ENCODE measurements at places on chromosomes 2 and 18. TPM values are rescaled to one million over a fixed set of nuclear protein-coding genes. Genes with fewer than 3 reads are reported as not detected.

DNA sequence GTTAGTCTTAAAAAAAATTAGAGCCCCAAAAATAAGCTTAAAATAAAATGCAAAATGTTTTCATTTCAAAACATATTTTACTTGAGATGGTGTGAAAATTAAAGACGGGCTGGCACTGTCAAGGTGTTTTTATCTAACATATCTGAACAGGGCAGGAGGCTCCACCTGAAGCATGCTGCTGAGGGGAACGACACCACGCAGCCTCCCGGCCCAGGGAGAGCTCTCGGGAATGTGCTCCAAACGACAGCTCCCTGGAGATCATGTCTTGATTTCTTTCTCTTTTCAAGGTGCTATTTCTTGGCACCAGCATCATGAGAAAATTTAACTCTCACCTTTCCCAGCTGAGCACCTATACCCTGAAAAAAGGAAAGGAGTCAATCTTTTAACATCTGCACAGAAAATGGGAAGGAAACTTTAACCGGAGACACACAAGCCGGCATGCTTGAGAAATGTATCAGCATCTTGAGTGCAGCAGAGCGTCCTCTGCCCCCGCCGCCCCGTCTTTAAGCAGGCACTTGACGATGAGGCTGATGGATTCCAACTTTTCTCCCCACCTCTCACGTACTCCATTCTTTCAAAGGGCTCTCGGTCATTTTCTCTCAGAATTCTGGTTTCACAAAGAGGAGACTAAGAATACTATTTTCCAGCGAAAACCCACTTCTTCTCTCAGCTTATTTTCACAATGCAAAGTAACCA lies 56.6 kb downstream of the EIPR1 start:
- no peaks in the 10 kb centered on the region for H3K4me1 ChIP-seq
- no peak overlapping the region for H3K4me3 ChIP-seq
- no peak for DNase-seq
- H3K36me3 ChIP-seq, result no peaks in the 10 kb centered on the region

DNA sequence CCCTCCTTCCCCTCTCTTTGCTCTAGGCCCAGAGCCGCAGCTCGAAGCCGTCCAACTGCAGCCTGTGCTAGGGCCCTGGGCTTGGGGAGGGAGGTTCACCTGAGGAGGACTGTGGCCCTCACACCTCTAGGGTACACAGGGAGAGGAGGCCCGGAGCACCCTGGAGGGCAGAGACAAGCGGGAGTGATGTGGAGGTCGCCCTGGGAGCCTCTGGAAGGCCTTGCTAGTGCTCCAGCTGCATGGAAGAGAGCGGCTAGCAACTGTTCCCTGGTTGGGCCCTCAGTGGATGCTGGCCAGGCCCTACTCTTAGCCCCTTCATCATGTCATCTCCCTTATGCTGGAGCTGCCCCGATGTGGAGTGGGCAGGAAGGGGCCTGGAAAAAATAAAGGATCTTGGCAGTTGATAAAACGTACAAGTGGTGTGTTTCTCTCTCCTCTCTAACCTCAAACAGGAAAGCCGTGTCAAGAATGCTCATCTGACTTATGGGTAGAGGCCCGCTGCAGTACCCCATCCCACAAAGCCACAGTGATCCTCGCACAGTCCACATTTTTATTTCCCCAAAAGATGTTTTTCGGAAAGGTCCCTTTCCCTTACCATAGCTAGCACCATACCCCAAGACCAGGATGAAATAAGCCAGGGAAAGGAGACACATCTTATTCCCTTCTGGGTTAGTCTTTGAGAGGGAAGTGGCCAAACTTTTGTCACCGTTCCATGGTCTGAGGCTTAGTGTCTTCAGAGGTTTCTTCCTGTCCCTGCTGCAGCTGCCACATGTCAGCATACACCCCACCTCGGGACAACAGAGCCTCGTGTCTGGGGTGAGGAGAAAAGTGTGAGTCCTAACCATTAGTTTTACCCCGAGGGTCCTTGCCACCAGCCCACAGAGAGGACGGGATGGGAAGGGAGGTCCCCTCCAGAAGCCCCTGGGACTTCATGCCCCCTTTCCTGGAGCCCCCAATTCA lies 2.9 kb downstream of the ZFAND2B start:
- no peak overlapping the region for H3K4me3 ChIP-seq
- peaks cover 21% of the 10 kb centered on the region for H3K36me3 ChIP-seq
- no peak for DNase-seq
- H3K27ac ChIP-seq, result no peak overlapping the region
- H3K27me3 ChIP-seq, result no peaks in the 10 kb centered on the region
- peaks cover 15% of the 10 kb centered on the region for H3K4me1 ChIP-seq

GRCh38 chr2:53811601-53812000 lies 24.8 kb downstream of the ERLEC1 start:
- DNase-seq, result no peak
- peaks cover 65% of the 10 kb centered on the region for H3K36me3 ChIP-seq
- no peak overlapping the region for H3K4me3 ChIP-seq
- no peaks in the 10 kb centered on the region for H3K27me3 ChIP-seq
- H3K27ac ChIP-seq, result no peak overlapping the region

GRCh38 chr18:55627007-55627406 lies 39.0 kb upstream of the TCF4 start:
- DNase-seq, result no peak
- H3K27me3 ChIP-seq, result no peaks in the 10 kb centered on the region
- no peaks in the 10 kb centered on the region for H3K4me1 ChIP-seq
- H3K27ac ChIP-seq, result no peak overlapping the region
- no peak overlapping the region for H3K4me3 ChIP-seq
- H3K36me3 ChIP-seq, result no peaks in the 10 kb centered on the region

DNA sequence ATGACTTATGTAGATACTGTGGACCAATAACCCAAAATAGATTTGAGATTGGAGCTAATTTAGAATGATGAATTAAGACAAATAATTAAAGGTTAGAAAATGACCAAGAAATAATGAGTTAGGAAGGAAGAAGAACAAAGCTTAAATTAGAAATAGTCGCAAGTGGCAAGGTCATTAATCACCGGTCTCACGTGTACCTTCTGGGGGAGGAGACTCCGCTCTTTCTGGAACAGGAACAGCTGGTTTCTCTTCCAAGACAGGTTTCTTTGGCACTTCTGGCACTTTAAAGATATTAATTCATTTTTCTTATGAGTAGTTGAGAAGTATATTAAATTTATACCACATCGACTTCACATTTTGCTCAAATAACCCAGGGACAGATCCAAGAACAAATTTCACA lies 156.7 kb downstream of the TTN start:
- no peaks in the 10 kb centered on the region for H3K4me1 ChIP-seq
- DNase-seq, result no peak
- H3K4me3 ChIP-seq, result no peak overlapping the region
- H3K27ac ChIP-seq, result no peak overlapping the region
- no peaks in the 10 kb centered on the region for H3K27me3 ChIP-seq
- H3K36me3 ChIP-seq, result no peaks in the 10 kb centered on the region

GRCh38 chr2:218404351-218405085 lies 4.8 kb downstream of the CTDSP1 start:
- peak overlapping the region; percentile 76 for H3K27ac ChIP-seq
- DNase-seq, result no peak
- H3K4me3 ChIP-seq, result no peak overlapping the region
- peaks cover 33% of the 10 kb centered on the region for H3K36me3 ChIP-seq

GRCh38 chr2:127100251-127101047 lies 6.5 kb downstream of the BIN1 start:
- no peak overlapping the region for H3K4me3 ChIP-seq
- H3K4me1 ChIP-seq, result no peaks in the 10 kb centered on the region
- DNase-seq, result no peak
- H3K36me3 ChIP-seq, result no peaks in the 10 kb centered on the region

DNA sequence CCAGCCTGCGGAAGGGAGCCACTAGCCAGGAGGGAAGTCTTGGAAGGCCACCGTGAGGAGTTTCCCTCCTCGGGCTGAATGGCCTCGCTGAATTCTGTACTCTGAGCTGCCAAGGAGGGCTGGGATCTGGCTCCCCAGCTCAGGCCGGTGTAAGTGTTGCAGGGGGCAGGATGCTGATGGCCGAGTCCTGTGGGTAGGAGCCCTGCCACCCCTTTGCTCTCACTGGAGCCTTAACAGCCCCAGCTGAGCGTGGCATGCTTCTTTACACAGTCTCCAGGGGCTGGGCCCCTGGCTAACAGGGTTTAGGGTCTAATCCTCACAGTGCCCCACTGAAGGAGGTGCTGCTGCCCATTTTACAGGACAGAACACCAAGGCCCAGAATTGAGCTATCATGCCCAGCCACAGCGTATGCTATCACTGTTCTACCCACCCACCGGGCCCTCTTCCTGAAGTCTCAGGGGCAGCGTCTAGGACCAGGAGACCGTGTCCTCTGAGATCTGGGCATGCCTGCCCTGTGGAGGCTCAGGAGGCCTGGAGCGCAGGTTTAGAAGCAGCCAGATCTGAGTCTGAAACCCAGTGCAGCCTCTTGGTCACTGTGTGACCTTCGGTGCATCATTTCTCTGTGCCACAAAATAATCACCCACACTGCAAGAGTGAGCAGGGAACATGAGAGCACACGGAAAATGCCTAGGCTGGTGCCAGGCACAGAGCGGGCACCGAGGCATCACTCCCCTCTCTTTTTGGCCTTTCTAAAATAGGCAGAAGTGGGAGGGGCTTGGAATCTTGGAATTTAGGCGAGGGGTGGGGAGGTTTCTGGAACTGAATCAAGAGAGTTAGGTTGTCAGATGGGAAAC lies 42.9 kb downstream of the TMEM37 start:
- H3K36me3 ChIP-seq, result no peaks in the 10 kb centered on the region
- H3K4me1 ChIP-seq, result peaks cover 7% of the 10 kb centered on the region
- H3K4me3 ChIP-seq, result no peak overlapping the region

DNA sequence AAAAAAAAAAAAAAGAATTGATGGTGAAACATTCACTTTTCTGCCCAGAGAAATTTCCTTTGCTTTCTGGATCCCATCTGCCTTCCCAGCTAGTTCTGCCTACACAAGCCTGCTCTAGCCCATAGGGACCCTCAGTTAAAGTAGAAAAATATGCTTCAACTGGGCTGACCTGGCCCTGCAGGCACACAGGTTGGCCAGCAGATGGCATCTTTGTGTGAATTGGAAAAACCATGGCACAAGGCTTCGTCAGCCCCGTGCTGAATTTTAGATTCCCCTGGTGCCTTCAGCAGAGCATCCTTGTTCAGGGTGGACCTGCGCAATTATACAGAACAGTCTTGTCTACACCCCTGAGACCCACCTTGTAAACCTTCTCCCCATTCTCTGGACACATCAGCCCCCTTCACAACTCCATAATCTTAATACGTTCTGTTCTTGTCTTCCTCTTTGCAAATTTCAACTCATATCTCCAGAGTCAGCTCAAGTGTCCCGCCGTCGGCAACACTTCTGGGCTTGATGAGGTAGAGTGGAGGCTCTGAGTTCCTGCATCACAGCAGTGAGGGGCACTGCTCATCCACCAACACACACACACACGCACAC lies 114.5 kb downstream of the INSIG2 start:
- no peak overlapping the region for H3K27ac ChIP-seq
- DNase-seq, result no peak
- no peaks in the 10 kb centered on the region for H3K36me3 ChIP-seq
- H3K4me1 ChIP-seq, result no peaks in the 10 kb centered on the region
- no peak overlapping the region for H3K4me3 ChIP-seq

DNA sequence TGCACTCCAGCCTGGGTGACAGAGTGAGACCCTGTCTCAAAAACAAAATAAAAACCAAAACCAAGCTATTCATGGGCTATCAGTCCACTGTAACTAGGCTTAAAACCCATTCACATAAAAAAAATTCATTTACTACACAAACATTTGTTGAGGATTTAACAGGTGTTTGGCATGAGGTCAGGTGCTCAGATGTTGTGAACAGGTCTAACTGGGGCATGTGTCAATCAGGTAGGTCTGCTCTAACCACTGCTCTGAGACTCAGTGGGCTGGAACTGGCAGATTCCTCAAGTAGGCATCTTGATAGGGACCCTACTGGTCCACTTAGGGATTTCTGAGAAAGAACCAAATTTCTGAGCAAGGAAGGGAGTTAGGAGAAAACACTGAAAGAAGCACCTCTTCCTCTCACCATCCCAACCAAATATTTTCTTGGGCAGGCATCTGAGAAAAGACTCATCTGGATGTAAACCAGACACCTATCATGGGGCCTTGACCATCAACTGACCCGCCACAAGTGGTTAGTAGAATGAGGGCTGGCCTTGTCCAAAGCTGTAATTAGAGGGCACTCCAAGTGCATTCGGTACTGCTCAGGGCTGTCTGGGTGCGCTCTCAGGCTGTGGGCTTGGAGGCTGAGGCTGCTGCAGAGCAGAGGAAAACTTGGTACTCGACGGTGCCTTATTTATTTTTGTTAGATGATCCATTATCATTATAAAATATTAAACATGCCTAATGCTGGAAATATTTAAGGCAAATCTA lies 33.9 kb downstream of the WIPF1 start:
- DNase-seq, result no peak
- no peaks in the 10 kb centered on the region for H3K27me3 ChIP-seq
- H3K27ac ChIP-seq, result no peak overlapping the region
- H3K36me3 ChIP-seq, result peaks cover 28% of the 10 kb centered on the region
- H3K4me1 ChIP-seq, result peaks cover 10% of the 10 kb centered on the region

DNA sequence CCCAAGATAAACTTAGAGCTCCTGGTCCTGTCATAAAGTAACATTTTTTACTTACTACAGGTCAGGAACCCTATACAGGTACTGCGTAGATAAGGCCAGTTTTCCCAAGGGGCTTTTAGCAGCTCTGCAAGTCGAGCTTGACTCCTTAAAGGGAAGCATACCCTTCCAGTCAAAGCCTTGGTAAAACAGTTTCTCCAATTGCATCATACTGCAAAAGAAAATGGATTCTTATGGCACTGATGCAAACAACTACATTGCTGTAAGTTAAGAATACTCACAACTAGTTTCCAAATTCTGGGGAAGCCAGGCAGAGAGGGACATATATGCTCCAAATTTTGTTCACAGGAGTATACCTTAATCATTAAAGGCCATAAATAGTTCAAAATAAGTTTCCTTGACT lies 31.0 kb downstream of the MYO3B start:
- no peaks in the 10 kb centered on the region for H3K36me3 ChIP-seq
- DNase-seq, result no peak
- H3K4me1 ChIP-seq, result no peaks in the 10 kb centered on the region
- H3K27me3 ChIP-seq, result no peaks in the 10 kb centered on the region
- H3K27ac ChIP-seq, result no peak overlapping the region

DNA sequence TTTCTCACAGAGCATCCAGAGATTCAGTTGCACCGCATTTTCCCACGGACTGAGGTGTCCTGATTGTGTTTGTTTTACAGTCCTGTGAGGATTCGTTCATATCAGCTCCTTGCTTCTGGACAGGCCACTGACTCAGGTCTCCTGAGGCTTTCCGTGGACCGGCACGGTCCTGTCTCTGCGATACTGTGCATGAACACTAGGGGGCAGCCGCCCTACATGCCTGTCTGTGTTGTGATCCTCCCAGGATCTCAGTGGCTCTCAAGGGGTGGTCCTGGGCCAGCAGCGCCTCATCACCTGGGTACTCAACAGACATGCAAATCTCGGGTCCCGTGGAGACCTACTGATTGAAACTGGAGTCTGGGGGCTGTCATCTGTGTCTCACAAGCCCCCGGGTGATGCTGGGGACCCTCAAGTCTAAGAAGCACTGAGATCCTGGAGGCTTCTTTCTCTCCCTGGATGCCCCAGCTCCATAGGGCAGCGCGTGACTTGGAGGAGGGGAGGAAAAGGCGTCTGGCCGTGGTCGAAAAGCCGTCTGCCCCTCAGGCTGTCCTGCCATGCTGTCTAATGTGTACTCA lies 28.9 kb downstream of the IL1R2 start:
- peak; percentile 79 for DNase-seq
- no peaks in the 10 kb centered on the region for H3K27me3 ChIP-seq
- no peak overlapping the region for H3K4me3 ChIP-seq
- no peak overlapping the region for H3K27ac ChIP-seq

- H3K27ac ChIP-seq, result no peak overlapping the region
- no peaks in the 10 kb centered on the region for H3K36me3 ChIP-seq
- no peak overlapping the region for H3K4me3 ChIP-seq
- no peak for DNase-seq
- no peaks in the 10 kb centered on the region for H3K27me3 ChIP-seq
These were observed 30.8 kb upstream of the PUM2 start for GRCh38 chr2:20381457-20381856.

AGXT gene
- not detected for total RNA-seq

NTSR2 gene
- not detected for total RNA-seq

ATP6V1B1 gene
- 1.4 TPM for total RNA-seq

NT5DC4 gene
- not detected for total RNA-seq

SNORC gene
- total RNA-seq, result 0.41 TPM

Measured in thoracic aorta (tissue), 2 donors.